ENCODE measurements at places on chromosomes 1 and 21.

DNA sequence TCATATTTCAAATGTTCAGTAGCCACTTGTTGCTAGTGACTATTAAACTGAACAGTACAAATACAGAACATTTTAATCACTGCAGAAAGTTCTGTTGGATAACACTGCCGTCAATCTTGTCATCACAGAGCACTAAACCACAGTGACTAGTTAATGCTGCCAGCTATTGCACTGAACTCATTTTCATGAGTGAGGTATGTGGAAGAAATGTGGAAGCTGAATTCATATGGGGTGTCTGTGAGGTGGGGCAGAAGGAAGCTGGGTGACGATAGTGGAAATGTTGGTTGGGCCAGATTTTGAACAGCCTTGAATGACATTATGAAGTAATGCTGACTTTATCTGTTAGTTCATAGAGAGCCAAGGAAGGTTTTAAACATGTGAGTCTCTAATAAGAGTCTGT, 49.6 kb downstream of the OSBPL9 start:
- DNase-seq: peak; percentile 24

DNA sequence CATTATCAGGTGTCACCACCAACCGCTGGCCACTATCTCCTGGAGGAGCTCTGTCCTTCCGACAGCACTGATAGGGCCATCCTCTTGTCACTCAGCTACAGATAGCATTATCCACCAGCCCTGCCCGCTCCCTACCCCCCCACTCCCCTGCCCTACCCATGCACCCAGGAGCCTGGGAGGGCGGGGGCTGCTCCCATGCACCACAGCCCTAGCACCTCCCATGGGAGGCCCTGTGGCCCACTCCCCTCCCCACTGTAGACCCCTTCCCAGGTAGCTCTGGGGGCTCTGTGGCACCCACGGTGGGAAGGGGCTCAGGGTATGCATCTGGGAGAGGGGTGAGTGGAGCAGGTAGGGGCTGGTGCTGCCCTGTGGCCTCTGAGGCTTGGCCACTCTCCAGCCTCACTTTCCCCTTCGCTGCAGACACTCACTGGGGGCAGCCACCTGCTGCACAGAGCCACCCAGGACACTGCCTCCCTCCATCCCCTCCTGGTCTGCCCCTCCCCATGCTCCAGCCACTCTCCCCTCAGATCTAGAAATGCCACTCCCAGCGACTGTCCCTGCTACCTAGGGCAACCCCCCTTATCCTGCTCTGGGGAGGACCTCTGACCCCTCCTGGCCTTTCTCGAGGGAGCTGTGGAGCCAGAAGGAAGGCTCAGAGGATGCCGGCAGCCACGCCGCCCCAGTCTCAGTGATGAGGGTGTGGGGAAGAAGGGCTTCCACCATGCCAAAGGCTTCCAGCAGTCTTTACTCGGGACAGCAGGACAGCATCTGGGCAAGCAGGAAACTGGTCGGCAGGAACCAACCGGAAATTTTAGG, 58.5 kb downstream of the WNT9A start:
- DNase-seq: no peak

DNA sequence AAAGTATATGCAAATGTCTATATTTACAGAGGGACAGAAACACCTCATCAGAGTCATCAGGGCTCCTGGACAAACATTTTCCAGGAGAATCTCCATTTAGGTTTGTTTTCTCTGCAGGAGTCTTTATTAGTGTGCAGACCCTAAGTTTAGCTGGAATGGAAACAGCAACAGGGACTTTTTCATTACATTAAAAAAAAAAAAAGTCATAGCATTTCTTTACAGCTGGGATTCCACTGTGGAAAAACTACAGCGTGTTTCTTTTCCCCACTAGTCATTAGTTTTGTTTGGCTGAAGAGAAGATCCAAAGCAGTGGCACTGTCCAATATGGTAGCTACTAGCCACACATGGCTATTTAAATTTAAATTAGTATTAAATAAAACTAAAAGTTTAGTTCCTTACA, 49.6 kb downstream of the LHX4 start:
- DNase-seq: no peak

DNA sequence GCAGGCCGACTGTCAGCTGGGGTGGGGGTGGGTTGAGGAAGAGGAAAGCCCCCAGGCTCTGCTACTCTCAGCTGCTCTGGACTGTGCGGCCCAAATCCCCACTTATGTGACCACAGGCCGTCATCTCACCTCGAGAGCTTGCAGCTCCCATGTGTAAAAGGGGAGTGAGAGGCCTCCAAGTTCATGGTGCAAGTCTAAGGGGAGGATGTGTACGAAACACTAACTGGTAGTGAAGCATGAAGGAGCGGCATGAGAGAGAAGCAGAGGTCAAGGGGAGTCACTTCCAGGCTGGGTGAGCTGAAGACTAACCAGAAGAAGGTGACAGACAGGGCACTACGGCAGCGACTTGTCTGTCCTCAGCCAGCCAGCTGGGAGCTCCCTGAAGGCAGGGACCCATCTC, 43.8 kb downstream of the GLIS1 start:
- no peak for DNase-seq

- no peak for DNase-seq
Measured at GRCh38 chr1:89170170-89171066, 5.4 kb downstream of the GBP7 start.

- DNase-seq: no peak
Measured at GRCh38 chr1:27435566-27436203, 43.3 kb downstream of the GPR3 start.

GRCh38 chr1:32541064-32541566, 1.9 kb downstream of the ZBTB8A start:
- no peak for DNase-seq

DNA sequence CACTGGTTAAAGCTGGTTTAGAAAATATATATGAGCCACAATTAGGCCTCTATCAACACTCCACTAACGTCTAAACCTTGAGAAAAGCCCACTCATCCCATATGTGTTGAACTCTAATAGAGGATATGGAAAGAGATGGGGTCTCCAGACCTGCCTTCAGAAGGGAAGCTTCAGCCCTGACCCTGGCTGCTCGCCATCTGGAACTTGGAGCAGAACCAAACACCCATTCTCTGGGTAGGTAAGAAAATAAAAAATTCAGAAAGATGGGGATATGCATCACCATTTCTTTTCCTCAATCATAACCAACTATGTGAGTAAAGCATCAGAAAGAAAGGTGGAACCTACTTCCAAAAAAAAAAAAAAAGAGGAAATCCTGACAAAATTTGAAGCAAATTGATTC, 666.2 kb downstream of the PTPRC start:
- DNase-seq: no peak

DNA sequence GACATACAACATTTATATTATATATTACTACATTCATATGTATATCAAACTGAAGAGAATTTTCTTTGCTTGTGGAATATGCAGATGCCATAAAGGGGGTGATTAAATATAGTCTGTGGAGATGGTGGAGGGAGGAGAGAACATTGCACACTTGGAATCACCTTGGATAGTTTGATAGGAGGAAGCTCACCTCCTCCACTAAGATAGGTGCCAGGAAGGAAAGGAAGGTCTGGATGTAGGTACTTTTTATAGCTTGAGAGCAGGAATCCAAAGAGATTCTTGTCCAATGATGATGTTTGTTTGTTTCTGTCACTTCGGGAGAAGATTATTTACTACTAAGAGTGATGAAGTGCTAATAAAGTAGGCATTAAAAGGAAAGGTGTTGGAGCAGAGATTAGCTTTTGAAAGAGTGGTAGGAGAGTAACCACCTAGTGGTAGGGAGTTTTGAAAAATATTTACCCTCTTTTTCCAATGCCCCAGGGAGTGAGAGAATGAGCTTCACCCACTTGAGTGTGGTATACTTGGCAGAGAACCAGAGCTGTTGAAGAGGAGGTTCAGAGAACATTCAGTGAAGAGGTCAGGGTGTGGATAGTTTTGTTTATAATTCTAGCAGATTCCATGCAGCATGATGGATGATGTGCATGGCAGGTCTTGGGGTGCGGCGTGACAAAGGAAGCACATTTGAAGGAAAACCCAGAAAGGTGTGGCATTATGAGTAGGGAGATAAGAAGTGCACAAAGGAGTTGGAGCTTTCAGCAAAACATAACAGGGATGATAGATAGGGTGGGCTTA, 145.0 kb downstream of the PATJ start:
- peak; percentile 11 for DNase-seq

- DNase-seq: no peak
Measured at GRCh38 chr1:181222972-181223505, 134.5 kb downstream of the IER5 start.

DNA sequence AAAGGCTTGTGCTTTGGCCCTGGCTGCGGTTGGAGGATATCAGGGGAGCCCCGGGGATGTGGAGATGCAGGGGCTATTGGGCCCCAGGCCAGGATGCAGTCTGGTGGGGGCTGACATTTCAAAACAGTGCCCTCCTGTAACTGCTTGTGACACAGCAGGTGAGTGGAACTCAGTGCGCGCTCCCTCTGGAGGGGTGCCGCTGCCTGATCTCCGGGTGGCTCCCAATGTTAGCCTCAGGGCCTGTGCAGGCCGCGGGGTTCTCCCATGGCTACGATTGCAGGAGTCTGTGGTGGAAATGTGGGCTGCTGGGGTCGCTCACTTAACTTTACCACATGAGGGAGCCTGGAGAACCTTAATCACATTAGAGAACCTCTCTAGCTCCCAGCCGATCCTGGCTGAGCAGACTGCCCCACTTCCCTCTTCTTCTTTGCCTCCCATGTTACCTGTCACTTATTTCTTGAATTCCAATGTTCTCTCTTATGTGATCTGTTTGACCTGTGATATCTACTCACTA, 163.2 kb downstream of the FMN2 start:
- no peak for DNase-seq

All from A172 (cell line).